CD4-positive, alpha-beta T cell treated with Interleukin-4 for 1 hour (primary cell): ENCODE measurements at places on chromosomes 2 and 18.

GRCh38 chr18:12027046-12027445, 45.7 kb downstream of the IMPA2 start:
- no peak for DNase-seq

GRCh38 chr2:85437488-85438200, 19.1 kb downstream of the SH2D6 start:
- peak; percentile 76 for DNase-seq

- DNase-seq, result no peak
Measured at GRCh38 chr2:30334762-30335363, 103.5 kb downstream of the LBH start.

- DNase-seq, result no peak
Measured at GRCh38 chr18:32893915-32894314, 121.1 kb upstream of the KLHL14 start.

DNA sequence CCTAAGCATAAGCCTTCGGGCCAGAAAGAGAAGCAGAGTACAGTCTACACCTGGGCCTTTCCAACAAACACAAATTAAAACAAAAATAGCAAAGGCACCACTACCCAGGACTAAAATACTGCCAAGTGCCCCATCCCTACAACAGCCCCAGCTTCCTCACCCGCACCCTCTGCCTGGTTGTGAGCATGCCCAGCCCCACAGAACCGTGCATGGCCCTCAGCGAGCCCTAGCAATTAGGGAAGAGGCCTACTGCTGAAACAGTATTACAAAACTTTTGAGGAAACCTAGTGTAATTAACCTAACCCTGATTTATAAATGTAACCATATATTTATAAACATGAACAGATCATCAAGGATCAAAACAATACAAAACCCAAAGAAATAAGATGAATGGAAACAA, 44.2 kb downstream of the FARSB start:
- no peak for DNase-seq

- no peak for DNase-seq
Measured at GRCh38 chr2:64943387-64944150, 45.6 kb upstream of the SLC1A4 start.

DNA sequence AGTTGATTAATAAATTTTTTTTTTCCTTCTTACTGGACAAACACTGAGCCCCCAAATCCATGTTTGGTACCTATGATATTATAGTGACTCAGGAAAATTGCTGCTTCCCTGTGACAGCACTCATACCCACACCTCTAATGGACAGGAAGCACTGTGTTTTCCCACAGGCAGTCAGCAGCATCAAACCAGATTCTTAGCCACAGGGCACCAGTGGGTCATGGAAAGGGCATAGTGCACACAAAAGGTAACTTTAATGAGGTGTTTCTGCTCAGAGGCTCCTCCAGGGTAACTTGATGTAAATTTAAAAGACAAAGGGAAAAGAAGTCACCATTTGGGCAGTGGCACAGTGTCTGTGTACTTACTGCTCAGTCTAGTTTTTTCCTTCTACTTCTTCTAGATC, 34.1 kb downstream of the SERPINB11 start:
- DNase-seq, result no peak

- no peak for DNase-seq
Measured at GRCh38 chr2:25290811-25291495, 50.8 kb downstream of the DNMT3A start.

DNA sequence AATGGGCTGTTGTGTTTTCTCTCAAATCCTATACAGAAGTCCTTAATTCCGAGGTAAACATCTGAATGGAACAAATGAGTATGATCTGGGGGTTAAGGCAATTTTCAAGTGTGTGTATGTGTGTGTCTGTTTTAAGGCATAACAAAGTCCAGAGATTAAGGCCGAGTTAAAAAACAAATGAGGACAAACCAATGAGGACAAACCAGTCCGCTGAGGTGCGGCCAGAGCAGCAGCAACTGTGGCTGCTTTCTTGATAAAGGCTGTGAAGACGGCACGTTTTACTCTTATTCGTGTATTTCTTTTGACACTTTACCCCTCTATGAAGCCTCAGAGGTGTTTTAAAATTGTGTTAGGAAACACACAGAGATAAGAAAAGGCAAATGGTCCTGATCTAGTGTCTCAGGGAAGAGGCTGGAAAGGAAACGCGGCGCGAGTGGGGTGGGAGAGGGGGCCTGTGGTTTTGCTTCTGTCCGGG, 495 bp upstream of the GULP1 start:
- DNase-seq, result no peak

- no peak for DNase-seq
Measured at GRCh38 chr18:66138642-66139041, 387.8 kb downstream of the CDH7 start.

DNA sequence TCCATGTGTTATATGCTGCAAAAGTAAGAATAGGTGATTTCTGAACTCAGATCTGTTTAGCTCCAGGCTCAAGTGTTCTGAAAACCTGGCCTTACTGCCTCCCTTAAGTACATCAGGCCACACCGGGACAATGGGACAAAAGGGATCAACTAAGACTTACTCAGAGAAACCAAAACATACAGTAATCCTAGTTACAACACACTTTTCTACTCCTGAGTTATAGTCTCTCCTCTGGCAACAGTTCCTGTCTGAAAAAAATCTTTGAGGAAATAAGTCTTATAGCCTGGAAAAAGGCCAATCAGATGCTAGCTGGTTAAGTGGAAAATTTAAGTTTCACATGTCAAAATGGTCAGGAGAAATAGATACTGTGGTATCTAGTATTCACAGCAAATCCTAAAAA, 5.6 kb downstream of the METTL5 start:
- DNase-seq, result no peak

DNA sequence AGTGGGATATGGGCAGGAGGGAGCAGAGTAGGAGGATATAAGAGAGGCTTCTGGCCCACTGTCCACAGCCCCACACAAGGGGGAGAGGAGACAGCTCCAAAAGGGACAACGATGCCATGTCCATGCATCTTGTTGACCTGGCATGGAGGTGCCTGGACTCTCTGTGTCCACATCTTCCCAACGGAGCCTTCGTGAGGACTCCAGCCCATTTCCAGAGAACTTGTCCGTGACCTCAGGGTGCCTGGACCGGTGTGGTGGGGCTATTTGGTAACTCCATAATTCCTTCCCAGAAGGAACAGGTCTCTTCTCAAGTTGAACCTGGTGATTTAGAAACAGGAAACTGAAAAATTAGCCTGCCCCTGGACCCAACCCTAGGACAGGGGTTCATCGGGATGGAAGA, 133.9 kb downstream of the CYP26B1 start:
- DNase-seq, result no peak

GRCh38 chr18:63559567-63560491, 17.7 kb downstream of the SERPINB12 start:
- no peak for DNase-seq

DNA sequence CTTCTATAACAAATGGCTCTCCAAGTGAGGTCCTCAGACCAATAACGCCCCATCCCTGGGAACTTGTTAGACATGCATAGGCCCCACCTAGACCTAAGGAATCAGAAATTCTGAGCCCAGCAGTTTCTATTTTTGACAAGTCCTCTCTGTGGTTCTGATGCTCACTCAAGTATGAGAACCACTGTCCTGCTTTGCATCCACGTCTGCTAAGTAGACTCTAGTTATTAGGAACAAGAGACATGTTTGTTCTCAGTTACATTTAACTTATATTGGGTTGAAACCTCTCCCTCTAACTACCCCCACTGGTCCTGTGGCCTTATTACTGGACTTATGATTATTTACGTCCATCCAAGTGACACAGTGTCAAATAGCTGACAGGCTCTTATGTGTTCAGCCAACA, 70.3 kb downstream of the TMEM17 start:
- DNase-seq, result no peak

- DNase-seq, result no peak
Measured at GRCh38 chr2:168354499-168354898, 101.6 kb upstream of the CERS6 start.

DNA sequence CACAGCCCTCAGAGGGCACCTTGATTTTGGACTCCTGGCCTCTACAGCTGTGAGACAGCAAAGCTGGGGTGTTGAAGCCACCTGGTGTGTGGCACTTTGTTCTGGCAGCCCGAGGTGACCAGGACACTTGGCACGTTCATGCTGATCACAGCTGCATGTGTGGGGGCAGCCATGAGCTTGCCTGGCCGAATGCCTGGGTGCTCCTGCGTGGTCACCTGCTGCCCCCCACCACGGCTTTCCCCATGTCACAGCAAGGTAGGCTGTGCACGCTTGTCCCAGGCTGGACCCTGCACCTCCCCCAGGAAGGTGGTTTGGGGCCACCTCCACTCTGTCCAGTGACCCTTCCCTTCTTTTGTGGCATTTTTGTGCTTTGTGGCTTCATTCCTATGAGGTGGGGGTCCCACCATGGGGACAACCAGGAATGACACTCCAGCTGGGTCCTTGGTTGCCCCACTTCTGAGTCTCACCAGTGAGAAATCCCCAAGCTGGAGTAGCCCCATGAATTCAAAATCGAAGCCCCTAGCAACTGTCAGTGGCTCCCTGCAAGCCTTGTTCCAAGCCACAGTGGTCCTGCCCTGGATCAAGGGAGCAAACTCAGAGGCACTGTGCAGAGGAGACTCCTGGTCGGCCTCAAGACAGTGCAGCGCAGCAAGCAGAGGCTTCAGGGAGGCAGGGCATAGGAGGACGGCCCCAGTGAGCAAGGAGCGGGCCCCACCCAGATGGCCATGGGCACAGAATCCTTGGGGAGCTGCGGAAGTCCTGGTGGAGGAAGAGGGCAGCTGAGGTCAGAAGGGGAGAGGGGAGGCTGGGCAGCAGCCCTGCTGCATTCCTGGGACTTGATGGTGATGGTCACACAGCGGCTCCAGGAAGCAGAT, 121.4 kb upstream of the HS6ST1 start:
- no peak for DNase-seq

GRCh38 chr18:9353596-9353995, 19.0 kb downstream of the TWSG1 start:
- DNase-seq, result no peak

DNA sequence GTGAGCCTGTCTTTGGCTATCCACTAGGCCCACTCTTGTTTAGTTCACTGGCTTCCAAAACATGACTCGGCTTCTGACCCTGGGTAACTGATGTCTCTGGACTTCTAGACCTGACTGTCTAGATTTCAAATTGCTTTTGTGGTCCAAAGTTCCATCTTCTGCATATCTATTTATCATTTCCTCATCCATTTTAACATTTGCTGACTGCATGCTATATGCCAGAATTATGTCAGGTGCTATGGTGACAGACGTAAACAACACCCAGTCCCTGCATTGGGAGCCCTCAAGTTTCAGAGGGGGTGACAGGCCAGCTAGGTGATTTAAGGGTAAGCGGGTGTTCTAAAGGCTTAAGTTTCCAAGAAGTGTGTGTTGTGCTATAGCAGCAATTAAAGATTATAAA, 140.9 kb downstream of the PIEZO2 start:
- no peak for DNase-seq

DNA sequence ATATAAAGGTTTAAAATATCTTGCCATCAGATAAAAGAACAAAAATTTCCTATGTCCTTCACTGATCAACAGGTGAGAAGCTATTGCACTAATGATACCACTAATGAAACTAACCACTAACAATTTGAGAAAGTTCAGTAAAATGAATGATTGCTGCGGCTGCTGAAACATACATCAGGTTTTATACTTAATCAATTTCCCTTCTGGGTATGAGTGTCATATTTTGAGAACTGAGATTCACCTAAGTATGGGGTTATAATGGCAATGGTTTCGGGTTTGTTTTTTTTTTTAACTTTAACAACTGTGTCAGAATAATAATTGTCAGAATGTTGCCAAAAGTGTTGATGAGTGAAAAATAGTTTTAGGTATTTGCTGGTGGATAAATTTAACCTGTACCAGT, 151.3 kb upstream of the SLC39A10 start:
- no peak for DNase-seq

- DNase-seq, result no peak
Measured at GRCh38 chr2:14628901-14629300, 3.6 kb upstream of the LRATD1 start.

- no peak for DNase-seq
Measured at GRCh38 chr2:50753234-50753633, 278.7 kb downstream of the NRXN1 start.

DNA sequence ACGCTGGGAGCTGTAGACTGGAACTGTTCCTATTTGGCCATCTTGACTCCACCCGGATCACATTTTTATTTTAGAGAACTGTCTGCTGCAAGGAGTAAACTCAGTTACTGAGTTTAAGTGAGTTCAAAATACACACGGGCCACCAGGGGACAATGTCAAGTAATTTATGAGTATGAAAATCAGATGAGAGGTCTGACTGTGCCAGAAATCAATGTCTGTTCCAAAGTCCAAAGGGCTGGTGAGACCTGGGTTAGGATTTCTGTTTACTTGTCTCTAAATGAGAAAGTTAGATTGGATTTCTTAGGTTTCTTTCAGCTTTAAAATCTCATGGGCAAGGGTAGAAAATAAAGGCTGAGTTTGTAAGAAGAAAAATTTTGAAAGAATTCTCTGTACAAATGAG, 465.8 kb upstream of the MEIS1 start:
- no peak for DNase-seq

DNA sequence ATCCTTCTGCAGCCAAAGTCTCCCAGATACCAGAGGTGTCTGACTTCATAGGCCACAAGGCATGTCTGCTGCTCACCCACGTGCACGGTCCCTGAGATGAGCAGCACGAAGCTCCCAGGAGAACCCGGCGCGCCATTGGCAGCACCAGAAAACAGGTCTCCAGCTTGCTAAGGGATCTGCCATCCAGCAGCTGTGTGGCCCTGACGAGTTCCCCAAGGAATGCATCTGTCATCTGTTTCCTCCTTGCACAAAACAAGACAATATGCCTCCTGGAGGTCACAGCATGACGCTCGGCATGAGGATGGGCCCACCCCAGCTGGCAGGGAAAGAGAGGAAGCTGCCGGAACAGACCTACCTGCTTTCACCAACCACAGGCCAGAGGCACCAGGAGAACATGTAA, 29.2 kb downstream of the HS6ST1 start:
- no peak for DNase-seq

DNA sequence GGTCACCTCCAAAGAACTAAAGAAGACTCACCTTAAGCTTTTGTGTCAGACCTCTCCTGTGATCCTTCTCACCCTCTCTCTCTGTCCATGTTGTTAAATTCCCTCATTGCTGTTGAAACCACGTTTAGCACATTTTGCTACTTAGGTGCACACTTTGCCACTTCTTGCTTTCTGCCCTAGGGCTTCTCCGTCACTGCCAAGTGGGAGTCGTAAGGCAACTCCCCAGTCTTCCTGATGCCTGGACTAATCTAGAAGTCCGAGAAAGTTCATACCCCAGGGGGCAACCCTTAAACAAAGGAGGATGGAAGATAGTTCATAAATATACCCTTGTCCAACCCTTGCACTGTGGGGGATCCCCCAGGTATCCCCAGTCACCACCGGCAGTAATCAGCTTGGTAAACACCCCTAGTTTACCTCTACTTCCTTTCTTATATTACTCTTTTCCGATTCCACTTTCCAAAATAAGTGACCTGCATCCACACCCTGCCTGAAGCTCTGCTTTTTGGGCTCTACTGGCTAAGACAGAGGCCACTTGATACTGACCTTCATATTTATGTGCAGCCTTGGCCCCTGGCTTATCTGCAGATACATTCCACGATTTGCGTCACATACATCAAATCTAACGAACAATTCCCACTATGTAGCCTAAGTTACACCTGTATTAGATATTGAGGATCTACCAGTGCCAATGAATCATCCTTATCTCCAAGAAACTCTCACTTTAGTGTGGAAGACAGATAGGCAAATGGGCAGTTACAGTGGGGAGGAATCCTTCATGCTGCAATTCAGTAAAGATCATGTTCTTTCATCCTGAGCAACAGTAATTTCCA, 776.2 kb downstream of the RNF144A start:
- no peak for DNase-seq
